Stimulated activated CD4-positive, alpha-beta T cell treated with anti-CD3 and anti-CD28 coated beads, Interleukin-15, amount 100 ng/mL, for 24 hours (primary cell): ENCODE measurements at places on chromosomes 5 and 9.
A peak's percentile ranks its signal among the peaks of the same experiment; 100 is the strongest.

- DNase-seq = no peak
Observed at GRCh38 chr5:54689411-54690251, 172.1 kb downstream of the SNX18 start.

DNA sequence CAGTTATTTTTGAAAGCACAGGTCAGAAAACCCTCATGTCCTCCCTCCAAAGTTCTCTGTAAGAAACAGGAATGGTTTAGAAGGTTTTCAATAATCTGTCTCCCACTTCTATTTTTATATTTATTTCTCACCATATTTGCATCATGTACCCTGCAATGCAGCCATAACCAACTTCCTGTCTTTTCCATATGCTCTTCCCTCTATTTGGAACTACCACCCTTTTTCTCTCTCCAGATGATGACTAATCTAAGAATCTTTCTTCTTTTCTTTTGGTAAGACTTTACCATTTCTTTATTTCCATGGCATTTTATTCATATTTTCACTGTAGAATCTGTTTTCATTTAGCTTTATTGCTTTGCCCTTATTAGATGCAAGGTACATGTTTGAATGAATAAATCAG is 33.9 kb downstream of the MAN2A1 start:
- DNase-seq = no peak

- no peak for DNase-seq
Observed at GRCh38 chr5:120450910-120451309, 13.2 kb upstream of the PRR16 start.

DNA sequence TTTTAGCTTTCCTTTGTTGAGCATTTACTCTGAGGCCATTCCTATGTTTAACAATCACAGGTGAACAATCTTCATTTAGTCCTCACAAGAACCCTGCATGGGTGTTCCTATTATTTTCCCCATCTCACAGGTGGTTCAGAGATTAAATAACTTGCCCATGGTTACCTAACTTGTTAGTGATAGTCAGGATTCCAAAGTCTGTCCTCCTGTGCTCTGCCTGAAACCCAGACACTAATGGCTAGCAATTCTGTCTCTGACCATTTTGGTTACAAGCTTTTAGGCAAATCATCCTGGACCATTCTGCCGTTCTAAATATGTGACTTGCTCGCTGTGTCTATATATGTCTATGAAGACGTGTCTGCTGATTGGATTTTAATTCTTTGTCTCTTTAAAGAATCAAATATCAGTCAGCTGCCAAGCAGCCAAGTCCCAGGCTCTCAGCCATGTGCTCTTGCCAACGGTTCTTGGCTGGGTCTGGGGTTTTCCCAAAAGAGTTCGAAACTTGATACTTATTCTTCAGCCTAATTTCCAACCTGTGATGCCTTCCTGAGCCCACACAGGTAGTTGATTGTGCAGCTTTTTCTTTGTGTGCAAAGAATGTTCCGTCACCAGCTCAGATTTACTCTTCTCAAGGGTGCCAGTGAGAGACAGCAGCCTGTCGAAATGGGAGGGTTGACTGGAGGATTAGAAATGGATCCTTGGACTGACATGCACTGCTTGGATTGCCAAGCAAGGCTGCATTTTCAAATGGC is 121.7 kb downstream of the NREP start:
- no peak for DNase-seq

DNA sequence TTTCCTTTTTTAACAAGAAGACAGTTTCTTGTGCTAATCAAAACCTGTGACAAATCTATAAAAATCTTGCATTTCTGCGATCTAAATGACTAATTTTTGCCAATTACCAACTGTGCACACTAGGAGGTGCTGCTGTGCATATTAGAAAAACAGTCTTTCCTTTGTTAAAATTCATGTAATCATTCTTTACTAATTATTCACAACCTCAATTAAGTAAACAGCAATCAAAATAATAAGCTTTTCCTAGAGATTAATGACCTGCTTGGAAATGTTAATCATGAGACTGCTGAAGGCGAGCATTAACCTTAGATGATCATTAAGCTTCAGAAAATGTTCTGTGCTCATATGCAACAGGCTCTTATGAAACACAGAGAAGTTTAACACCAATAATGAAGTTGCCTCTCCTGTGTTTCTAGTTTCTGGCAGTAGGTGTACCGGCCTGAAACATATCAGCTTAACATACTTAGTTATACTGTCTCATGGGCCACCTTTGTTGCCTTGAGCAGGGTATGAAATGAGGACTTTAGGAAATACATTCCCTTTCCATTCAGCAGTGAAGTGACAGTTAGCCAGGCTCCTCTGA is 17.7 kb downstream of the RFESD start:
- peak; percentile 44 for DNase-seq

DNA sequence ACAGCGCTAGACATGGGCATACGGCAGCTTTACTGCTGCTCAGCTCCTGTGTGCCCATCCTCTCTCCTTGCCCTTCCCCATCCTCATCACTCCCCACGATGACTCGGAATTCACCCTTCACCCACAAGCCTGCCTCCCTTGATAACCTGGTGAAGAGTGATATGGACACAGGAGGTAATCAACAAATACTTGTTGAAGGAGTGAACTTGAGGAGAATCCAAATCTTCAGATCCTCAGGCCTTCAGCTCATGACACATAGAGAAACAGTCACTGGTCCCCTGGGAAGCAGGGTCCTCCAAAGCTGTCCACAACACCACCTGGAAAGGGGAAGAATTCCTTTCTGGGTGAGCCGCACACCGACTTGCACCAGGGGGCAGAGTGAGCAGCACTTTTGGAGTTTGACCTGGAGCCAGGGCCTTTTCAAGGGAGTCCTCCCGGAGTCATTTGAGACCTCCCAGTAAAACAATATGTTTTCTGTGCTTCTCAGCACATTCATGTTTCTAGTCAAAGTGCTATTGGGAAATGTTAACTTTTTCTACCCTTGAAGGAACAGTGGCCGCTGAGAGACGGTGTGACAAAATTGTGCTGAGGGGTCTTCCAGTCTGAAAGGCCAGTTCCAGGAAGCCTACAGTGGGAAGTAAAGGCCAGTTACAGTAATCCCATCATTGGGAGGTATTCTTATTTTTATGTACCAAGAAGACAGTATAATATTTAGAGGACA is 332.3 kb downstream of the CWC27 start:
- peak; percentile 48 for DNase-seq

- DNase-seq = no peak
Observed at GRCh38 chr9:115349542-115349941, 231.6 kb upstream of the TNC start.

- DNase-seq = no peak
Observed at GRCh38 chr5:154943527-154943926, 2.7 kb downstream of the MRPL22 start.

GRCh38 chr5:27308153-27308552 is 269.8 kb upstream of the CDH9 start:
- no peak for DNase-seq

GRCh38 chr5:152560512-152561137 is 155.5 kb upstream of the NMUR2 start:
- DNase-seq = peak; percentile 56

DNA sequence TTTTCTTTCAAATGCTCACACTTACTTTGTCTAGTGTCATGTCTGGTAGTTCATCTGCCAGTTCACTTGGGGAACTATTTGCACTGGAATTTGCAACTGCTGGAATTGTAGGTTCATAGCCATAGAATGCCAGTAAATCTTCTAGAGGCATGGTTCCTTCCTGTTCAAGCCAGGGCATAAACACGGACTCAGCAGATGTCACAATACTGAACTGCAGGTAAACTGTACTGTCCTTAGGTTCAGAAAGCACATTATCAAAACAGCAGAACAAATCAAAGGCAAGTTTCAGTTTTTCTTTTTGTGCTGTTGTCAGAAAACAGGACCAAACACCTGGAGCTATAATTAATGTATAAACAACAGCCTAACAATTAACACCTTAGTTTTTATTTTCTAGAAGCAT is 13.1 kb downstream of the MIER3 start:
- DNase-seq = no peak

DNA sequence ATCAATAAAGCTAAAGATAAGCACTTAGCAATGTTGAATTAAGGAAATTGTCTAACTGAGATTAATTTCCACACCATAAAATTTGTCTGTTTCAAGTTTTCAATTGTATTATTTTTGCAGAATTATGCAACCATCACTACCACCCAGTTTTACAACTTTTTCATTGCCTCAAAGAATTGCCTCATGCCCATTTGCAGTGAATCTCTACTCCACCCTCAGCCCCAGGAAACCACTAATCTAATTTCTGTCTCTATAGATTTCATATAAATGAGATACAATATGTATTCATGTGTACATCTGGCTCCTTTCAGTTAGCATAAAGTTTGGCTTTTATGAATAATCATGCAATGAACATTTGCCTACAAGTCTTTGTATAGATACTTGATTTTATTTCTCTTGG is 72.9 kb downstream of the PTCD2 start:
- no peak for DNase-seq

GRCh38 chr9:126329476-126330275 is 3.0 kb downstream of the MVB12B start:
- DNase-seq = no peak

DNA sequence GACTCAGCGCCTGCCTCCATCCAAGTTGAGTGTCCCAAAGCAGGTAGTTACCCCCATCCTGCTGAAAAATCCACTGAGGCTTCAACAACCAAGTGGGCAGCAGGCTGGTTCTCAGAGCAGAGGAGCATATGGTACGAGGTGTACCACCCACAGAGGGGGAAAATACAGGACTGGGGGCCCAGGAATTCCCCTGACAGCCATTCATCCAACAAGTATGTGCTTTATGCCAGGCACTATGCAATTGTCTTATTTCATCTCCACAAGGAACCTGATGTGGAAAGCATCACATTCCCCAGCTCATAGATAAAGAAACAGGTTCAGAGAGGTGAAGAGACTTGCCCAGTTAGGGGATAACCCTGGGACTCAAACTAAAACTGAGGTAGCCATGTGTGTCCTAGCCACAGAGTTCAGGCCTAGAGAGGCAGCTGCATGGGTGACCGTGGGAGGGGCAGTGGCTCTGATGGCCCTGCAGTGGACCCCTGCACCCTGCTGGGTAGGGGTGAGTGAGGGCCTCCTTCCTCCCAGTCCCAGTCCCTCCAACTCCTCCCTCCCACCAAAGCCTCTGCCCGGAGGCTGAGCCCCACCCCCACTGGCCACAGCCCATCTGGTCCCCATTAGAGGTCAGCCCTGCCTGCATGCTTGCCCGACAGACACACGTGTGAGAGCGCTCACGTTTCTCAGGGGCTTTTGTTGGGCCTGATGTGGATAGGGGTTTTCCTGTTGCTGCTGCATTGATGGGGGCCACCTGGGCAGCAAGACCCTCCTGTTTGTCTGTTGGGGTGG is 11.5 kb downstream of the PDLIM4 start:
- no peak for DNase-seq

DNA sequence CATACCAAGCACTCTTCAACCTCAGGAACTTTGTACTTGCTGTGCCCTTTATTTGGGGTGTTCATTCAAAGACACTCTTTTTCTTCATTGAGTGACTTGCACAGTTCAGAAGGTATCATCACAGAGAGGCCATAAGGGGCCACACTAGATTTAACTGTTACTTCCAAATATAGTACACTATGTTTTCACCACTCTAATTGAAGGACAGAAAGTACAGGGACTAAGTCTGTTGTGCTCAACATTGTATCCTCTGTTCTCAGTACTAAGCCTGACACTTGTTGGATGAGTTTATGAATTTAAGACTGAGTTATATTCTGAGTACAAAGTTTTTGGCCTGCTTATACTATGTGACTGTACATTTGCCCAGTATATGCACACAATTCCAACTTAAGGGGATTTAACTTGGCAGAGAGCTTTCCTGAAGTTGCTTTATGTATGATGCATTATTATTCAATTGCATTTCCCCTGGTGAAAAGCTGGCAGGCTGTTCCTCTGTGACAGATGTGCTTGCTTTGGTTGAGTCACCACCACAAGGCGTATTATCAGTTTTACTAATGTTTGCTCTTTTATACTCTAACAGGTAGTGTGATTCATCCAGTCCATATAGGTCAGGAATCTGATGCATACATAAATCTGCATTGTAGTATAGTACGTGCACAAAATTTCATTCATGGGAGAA is 714.8 kb downstream of the TLR4 start:
- no peak for DNase-seq

DNA sequence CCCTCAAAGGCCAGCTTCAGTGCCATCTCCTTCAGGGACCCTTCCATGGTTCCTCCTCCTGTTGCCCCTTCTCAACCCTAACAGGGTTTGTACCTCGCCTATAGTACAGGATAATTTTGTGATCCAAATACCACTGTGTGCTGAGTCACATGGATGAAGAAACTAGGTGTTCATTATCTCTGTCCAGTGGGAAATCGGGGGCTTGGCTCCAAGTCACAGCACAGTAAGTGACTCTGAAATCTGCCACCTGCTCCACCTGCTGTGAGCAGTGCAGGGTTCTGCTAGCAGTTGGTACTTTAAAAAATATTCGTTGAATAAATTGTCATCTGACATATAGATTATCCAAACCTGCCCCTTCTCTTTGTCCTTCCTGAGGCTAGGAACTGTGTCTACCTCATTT is 123.2 kb upstream of the OTULINL start:
- no peak for DNase-seq

GRCh38 chr9:38319496-38320173 is 72.9 kb upstream of the ALDH1B1 start:
- DNase-seq = no peak

GRCh38 chr5:99315413-99316183 is 386.8 kb upstream of the CHD1 start:
- DNase-seq = no peak

GRCh38 chr5:94705427-94705826 is 87.0 kb downstream of the SLF1 start:
- DNase-seq = no peak

GRCh38 chr9:127395497-127396252 is 1.3 kb upstream of the SLC2A8 start:
- DNase-seq = no peak

DNA sequence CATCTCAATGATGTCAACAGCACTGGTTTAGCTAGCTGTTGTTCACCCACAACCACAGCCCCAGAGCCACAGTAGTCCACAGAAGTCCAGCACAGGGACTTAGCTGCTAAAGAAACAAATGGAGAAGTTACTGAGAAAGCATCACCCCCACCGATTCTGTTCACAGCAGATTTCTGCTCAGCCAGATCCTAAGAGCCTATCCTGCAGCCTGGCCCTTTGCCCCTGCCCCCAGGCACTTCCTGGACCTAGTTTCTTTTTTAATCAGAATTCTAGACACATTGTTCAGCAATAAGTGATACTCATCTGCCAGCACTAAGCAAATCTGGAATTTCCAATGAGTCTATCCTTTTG is 7.4 kb downstream of the B4GALT1 start:
- DNase-seq = peak; percentile 77
